ENCODE measurements at places on chromosomes 13 and 19. TPM values are rescaled to one million over a fixed set of nuclear protein-coding genes. Genes with fewer than 3 reads are reported as not detected.
A peak's percentile ranks its signal among the peaks of the same experiment; 100 is the strongest.

DNA sequence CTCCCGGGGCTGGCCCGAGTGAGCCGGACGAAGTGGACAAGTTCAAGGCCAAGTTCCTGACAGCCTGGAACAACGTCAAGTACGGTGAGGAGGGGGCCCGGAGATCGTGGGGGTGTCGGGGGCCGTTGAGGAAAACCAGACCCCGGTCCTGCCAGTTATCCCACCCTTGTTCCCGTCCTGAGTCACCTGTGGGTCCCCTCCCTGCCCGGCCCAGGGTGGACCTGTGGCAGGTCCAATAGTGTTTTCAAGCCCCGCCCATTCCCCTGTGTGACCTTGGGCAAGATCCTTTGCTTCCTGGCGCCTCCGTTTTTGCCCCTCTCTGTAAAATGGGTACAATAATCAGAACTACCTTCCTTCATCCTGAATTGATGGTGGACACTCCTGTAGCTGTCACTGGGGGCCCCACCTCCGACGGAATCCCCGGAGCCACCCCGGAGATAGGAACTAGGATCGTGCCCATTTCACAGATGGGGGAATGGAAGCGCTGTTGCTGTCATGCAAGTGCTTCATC lies 593 bp downstream of the ATG4D start:
- H3K4me3 ChIP-seq = peak overlapping the region; percentile 82
- H3K36me3 ChIP-seq = peaks cover 2% of the 10 kb centered on the region
- H3K27ac ChIP-seq = peak overlapping the region; percentile 71
- no peak for DNase-seq
- H3K27me3 ChIP-seq = no peaks in the 10 kb centered on the region

DNA sequence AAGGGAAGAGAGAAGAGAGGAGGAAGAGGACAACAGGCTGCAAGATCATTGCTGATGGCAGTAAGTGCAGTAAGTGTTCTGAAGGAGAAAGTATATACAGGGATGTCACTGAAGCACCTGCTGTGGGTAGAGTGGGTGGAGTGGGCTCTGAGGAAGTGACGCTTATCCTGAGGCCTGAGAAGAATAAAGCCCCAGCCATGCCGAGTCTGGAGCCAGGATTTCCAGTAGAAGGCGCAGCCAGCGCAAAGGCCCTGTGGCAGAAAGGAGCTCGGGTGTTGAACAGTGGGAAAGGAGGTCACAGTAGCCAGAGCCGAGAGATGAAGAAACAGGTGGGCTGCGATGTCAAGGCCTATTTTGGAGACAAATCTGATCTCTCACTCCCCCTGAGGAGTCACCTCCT lies 31.8 kb upstream of the ADGRE5 start:
- H3K36me3 ChIP-seq = no peaks in the 10 kb centered on the region
- no peak for DNase-seq
- peaks cover 6% of the 10 kb centered on the region for H3K4me1 ChIP-seq
- no peak overlapping the region for H3K27ac ChIP-seq
- no peak overlapping the region for H3K4me3 ChIP-seq
- H3K27me3 ChIP-seq = no peaks in the 10 kb centered on the region

- H3K36me3 ChIP-seq = no peaks in the 10 kb centered on the region
- H3K27ac ChIP-seq = no peak overlapping the region
- H3K27me3 ChIP-seq = peaks cover 21% of the 10 kb centered on the region
- no peak overlapping the region for H3K4me3 ChIP-seq
These were observed 148.0 kb downstream of the DCLK1 start for GRCh38 chr13:35983206-35983605.

DNA sequence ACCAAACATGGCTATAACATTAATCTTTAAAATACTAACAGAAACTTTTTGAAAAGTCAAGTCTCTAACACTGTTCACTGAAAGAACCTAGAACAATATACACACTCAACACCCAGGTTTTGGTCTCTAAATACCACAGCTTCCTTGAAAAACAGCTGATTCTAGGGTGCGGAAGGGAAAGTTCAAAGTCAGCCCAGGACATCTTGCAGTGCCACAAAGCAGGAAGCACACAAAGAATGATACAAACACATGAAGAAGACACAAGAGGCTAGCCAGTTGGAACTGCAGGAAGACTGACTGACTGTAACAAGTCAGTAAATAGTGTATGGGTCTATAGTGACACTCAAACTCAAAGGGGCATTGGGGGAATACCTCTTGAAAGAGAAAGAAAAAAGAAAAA lies 4.6 kb downstream of the DEDD2 start:
- peaks cover 27% of the 10 kb centered on the region for H3K36me3 ChIP-seq
- no peaks in the 10 kb centered on the region for H3K27me3 ChIP-seq
- H3K4me1 ChIP-seq = peaks cover 26% of the 10 kb centered on the region
- H3K4me3 ChIP-seq = no peak overlapping the region
- no peak overlapping the region for H3K27ac ChIP-seq
- no peak for DNase-seq

- no peak overlapping the region for H3K4me3 ChIP-seq
- DNase-seq = no peak
- peaks cover 21% of the 10 kb centered on the region for H3K4me1 ChIP-seq
- H3K36me3 ChIP-seq = no peaks in the 10 kb centered on the region
These were observed 3.2 kb downstream of the PRTN3 start for GRCh38 chr19:843836-844545.

- peaks cover 5% of the 10 kb centered on the region for H3K27me3 ChIP-seq
- DNase-seq = no peak
- no peak overlapping the region for H3K4me3 ChIP-seq
- no peaks in the 10 kb centered on the region for H3K36me3 ChIP-seq
These were observed 22.9 kb downstream of the FBN3 start for GRCh38 chr19:8126511-8126910.

GRCh38 chr19:3698974-3699740 lies 1.1 kb downstream of the PIP5K1C start:
- no peaks in the 10 kb centered on the region for H3K36me3 ChIP-seq
- DNase-seq = no peak
- H3K4me3 ChIP-seq = peak overlapping the region; percentile 92
- H3K27me3 ChIP-seq = no peaks in the 10 kb centered on the region
- H3K27ac ChIP-seq = peak overlapping the region; percentile 89
- H3K4me1 ChIP-seq = peaks cover 24% of the 10 kb centered on the region

GRCh38 chr19:5561559-5561958 lies 6.2 kb downstream of the TINCR start:
- peaks cover 20% of the 10 kb centered on the region for H3K4me1 ChIP-seq
- H3K36me3 ChIP-seq = peaks cover 11% of the 10 kb centered on the region
- DNase-seq = no peak
- no peak overlapping the region for H3K4me3 ChIP-seq
- no peak overlapping the region for H3K27ac ChIP-seq

DNA sequence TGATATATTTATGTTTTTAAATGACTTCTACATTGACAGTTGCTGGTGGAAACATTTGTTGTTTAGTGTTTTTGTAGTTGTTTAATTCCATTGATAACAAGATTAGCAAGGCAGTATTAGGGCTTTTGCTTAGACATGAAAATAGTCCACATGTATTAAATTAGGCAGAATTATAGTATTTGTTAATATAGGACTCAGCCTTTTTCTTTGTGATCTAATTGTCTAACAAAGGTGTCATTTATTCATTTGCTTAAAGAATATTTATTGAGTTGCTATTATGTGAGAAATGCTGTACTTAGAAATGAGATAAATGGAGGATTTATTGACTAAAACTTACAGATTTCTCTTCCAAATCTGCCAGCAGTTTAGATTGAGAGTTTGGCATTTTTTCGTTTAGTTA lies 41.7 kb upstream of the KCTD4 start:
- no peak overlapping the region for H3K4me3 ChIP-seq
- no peaks in the 10 kb centered on the region for H3K27me3 ChIP-seq
- H3K4me1 ChIP-seq = peaks cover 26% of the 10 kb centered on the region
- H3K36me3 ChIP-seq = no peaks in the 10 kb centered on the region
- peak overlapping the region; percentile 65 for H3K27ac ChIP-seq

DNA sequence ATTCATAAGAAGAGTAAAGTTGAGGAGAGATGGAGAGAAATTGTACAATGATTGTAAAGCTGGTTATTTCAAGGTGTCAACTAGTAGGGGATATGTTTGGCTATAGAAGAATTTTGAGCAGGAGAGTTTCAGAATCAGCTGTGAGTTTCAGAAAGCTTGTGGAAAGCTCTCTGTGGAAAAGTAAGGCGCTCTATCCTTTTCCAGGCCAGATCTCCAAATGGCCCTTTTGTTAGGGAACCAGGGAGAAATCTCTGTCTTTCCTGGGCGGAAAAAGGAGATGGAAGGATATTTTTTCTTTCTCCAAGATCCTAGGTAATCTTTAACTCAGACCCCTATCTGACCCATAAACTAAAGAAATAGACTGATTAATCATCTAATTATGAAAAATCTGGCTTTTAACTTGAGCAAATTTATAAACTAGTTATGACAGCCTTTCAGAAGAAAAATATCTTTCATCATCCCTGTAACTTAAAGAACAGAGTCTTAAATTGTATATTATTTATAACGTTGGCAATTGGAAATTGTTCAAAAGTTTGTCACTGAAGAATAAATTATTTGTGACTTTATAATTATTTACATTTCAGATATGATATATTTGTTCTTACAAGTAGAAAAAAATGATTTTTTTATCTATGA lies 34.5 kb downstream of the SPRY2 start:
- no peaks in the 10 kb centered on the region for H3K36me3 ChIP-seq
- no peak overlapping the region for H3K4me3 ChIP-seq
- no peak for DNase-seq
- no peaks in the 10 kb centered on the region for H3K27me3 ChIP-seq

DNA sequence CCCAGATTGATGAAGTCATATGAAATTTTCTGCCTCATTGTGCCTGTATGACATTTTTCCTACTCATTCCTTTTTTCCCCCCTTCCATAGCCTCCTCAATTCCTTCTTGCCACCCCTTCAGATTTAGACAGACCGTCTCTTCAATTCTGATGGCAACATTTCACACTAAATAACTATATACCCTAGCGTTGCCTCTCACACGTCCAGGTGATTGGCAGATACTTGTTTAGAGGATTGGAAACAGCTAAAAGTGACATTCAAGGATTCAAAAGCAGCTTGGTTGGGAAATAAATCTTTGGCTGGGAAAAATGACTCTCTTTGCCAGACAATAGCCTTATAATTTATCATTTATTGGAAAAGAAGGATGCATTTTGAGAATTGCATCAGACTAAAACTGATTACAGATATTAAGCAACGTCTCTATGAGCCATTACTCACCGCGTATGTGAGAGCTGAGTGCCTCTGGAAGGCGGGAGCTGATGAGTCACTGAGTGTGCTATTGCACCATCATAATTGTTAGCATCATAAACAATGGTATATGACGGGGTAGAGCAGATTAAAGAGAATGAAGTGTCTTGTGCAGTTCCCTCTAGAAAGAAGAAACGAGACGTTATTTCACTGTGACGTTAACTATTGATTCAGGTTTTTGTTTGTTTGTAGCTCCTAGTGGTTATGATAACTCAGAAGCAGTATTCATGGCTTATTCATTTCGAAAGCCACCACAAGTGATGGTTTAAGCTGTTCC lies 61.1 kb upstream of the FAM216B start:
- DNase-seq = no peak
- no peak overlapping the region for H3K4me3 ChIP-seq
- H3K27me3 ChIP-seq = no peaks in the 10 kb centered on the region
- no peak overlapping the region for H3K27ac ChIP-seq
- peaks cover 10% of the 10 kb centered on the region for H3K4me1 ChIP-seq

Gene FAM124A
- 1.8 TPM for total RNA-seq

Gene SLAIN1
- total RNA-seq = not detected

Gene DNAAF3
- total RNA-seq = 1.5 TPM

Gene OR7A5
- not detected for total RNA-seq

Gene ZNF578
- total RNA-seq = not detected

Gene MEIS3
- total RNA-seq = 99.0 TPM

Gene GPC6
- 125 TPM for total RNA-seq
